ENCODE measurements at places on chromosomes 5 and 9. TPM values are rescaled to one million over a fixed set of nuclear protein-coding genes. Genes with fewer than 3 reads are reported as not detected.

Gene SUSD1
- 12.9 TPM for total RNA-seq

Gene ST6GALNAC6
- total RNA-seq = 47.5 TPM

Gene SPARC
- not detected for total RNA-seq

Gene RANBP17
- not detected for total RNA-seq

Gene SLC36A3
- not detected for total RNA-seq

Gene ZFYVE16
- total RNA-seq = 19.8 TPM

DNA sequence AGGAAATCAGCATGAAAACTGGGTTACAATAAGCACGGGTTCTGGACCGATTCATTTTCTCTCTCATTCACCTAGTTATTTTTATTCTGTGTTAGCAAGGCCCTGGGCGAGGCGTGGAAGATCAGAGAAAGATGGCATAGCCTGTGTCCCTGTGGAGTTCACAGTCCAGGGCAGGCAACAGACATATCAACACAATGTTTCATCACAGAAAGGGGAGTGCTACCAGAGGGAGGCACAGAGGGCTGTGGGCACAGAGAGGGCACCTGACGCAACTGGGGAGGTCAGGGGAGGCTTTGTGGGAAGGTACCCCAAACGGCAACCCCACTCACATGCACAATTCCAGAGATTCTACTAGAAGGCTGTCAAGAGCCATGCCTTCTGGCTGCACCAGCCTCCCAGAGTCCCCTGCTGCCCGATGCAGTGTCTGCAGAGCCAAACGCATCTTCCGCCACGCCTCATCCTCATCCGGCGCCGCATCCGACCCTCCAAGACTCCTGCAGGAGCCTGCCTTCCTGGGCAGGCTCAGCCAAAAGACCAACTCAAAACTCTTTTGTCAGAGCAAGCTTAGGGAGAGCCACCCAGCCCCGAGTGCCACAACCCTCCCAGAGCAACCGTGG lies 1.4 kb downstream of the FAM193B start:
- peaks cover 13% of the 10 kb centered on the region for H3K36me3 ChIP-seq
- no peak for DNase-seq
- H3K4me1 ChIP-seq = peaks cover 31% of the 10 kb centered on the region
- H3K4me3 ChIP-seq = peak overlapping the region; percentile 65

- H3K36me3 ChIP-seq = no peaks in the 10 kb centered on the region
- no peaks in the 10 kb centered on the region for H3K27me3 ChIP-seq
- H3K4me1 ChIP-seq = no peaks in the 10 kb centered on the region
Measured at GRCh38 chr5:12332480-12332879, 428.2 kb upstream of the CTNND2 start.

- no peaks in the 10 kb centered on the region for H3K36me3 ChIP-seq
- peaks cover 43% of the 10 kb centered on the region for H3K4me1 ChIP-seq
- H3K27ac ChIP-seq = peak overlapping the region; percentile 26
- no peaks in the 10 kb centered on the region for H3K27me3 ChIP-seq
Measured at GRCh38 chr5:144711172-144711571, 540.5 kb downstream of the KCTD16 start.

DNA sequence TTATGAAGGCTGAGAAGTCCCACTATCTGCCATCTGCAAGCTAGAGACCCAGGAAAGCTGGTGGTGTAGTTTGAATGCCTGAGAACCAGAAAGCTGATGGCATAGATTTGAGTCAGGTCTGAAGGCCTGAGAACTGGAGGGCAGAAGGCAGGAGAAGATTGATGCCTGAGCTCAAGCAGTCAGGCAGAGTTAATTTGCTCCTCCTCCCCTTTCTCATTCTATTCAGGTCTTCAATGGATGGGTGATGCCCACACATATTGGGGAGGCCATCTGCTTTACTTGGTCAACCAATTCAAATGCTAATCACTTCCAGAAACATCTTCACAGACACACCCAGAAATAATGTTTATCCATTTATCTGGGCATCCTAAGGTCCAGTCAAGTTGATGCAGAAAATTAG lies 87.6 kb upstream of the CPLX2 start:
- H3K27me3 ChIP-seq = peaks cover 38% of the 10 kb centered on the region
- no peaks in the 10 kb centered on the region for H3K36me3 ChIP-seq
- no peaks in the 10 kb centered on the region for H3K4me1 ChIP-seq
- no peak overlapping the region for H3K4me3 ChIP-seq

DNA sequence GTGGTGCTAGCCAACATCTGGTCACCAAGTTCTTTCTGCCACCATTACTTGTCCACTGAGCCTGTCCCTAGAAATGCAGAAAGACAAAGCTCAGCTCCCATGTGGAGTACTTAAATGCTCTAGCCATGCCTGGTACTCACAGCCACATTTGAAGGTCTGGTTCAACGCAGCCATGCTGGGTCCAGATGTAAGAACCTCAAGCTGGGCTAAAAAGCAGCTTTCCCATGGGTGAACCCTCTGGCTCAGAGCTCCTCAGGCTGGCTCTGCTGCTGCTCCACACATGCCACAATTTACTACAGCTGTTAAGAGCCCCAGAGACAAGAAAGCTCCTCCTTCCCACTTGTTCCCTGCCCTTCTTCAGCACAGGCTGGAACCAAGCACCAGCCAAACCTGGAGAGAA lies 97.1 kb upstream of the LRRTM2 start:
- H3K27me3 ChIP-seq = no peaks in the 10 kb centered on the region
- DNase-seq = no peak

- H3K27ac ChIP-seq = no peak overlapping the region
- H3K4me1 ChIP-seq = no peaks in the 10 kb centered on the region
- DNase-seq = no peak
- no peak overlapping the region for H3K4me3 ChIP-seq
Measured at GRCh38 chr5:133458435-133458834, 153.9 kb downstream of the FSTL4 start.

- H3K27me3 ChIP-seq = no peaks in the 10 kb centered on the region
- H3K27ac ChIP-seq = no peak overlapping the region
- H3K36me3 ChIP-seq = peaks cover 57% of the 10 kb centered on the region
- peaks cover 38% of the 10 kb centered on the region for H3K4me1 ChIP-seq
- DNase-seq = no peak
- peak overlapping the region; percentile 32 for H3K4me3 ChIP-seq
Measured at GRCh38 chr9:136725612-136726011, 13.2 kb downstream of the DIPK1B start.
